ENCODE measurements at places on chromosomes 1 and 21.

DNA sequence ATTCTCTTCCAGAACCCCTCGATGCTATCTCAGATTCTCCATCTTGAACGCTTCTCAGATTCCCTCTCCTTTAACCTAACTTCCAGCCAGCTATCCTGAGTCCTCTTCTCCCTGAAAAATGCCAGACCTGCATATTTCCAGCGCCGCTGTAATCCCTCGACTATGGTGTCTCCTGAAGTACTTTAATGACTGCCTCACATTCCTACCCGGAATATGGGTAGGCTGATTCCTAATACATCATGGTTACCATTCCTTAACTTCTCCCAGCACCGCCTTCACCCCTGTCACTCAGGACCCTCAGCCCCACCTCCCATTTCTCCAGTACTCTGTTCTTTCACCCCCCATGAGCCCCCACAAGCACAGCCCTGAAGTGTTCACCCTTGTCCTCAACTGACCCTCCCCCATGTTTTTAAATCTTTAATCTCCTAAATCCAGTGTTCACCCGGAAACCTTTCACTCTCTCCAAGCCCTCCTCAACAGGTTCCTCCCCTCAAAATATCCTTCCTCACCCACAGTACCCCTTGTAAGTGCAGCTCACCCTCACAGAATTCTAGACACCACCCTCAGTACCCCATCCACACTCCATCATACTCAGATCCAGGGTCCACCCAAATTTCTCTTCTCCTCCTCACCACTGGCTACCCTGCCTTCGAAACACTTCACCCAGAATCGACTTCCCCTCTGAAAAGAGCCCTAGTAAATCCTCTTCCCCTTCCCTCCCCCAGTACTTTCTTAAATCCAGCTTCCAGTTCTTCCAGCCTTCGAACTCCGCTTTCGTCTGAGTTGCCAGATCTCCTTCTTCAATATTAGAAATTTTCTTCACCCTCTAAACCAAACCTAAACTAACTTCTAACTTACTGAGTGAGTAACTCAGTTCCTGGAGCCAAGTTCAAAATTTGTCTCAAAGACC lies 922 bp downstream of the CPT2 start:
- DNase-seq = peak; percentile 40

- DNase-seq = peak; percentile 91
Observed at GRCh38 chr1:51063121-51063520, 38.9 kb upstream of the C1orf185 start.

DNA sequence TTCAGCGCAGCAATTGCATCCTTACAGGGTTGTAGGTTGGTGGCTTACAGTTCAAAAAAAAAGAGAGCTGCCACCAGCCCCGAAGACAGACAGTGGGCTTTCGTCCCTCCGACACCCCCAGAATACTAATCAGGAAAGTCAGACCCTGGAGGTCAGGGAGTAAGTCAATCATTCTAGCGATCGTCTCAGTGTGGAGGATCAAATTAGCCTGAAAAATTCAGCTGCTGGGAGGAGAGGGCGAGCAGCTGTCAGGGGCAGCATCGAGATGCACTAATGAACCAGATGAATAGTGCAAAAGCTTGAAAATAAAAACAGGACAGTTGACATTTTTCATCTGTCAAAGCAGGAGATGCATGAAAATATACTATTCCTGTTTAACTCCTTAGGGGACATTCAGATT lies 138.4 kb downstream of the NEK7 start:
- DNase-seq = no peak

DNA sequence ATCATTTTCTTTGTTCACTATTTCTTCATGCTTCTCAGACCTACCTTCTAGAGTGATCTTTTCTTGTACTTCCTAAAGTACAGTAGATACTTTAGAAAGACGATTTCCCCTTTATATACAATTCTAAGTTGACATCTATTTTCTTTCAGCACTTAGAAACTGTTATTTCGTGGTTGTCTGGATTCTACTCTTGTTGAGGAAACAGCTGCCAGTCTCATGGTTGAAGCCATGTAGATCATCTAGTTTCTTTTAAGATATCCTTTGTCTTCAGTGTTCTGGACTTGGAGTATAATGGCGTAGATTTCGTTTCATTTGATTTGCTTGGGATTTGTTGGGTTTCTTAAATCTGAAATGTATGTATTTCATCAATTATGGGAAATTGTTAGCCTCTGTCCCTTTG lies 67.6 kb downstream of the PKN2 start:
- DNase-seq = no peak

DNA sequence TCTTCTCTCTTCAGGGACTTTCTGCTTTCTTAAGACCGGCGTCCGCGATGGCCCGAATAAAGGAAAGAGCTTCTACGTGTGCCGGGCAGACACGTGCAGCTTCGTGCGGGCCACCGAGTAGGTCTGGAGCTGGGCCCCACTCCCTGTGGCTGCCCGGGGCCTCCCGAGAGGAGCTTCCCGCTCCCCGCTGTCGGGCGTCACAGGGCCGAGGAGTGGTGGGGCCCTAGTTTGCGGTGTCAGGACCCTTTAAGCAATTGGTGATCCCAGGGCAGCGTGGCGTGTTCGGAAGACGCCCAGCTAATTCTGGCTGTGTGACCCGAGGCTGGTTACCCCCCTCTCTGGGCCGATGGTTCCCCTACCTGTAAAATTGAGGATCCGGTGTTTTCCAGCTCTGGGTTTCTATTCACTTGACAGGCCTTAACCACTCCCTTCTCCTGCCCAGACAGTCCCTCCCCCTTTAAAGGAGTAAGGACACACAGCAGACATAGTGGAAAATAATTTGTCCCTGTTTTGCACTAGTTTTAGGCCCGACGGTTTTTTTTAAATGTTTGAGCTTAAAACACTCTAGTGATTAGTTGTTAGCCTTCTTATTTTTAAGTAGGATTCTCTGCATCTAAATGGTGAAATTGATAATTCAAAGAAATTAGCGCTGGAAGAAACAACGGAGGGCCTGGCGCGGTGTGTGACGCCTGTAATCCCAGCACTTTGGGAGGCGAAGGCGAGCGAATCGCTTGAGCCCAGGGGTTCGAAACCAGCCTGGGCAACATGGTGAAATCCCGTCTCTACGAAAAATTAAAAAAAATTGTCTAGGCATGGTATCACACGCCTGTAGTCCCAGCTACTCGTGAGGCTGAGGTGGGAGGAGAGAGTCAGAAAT lies 553 bp downstream of the TTF2 start:
- peak; percentile 44 for DNase-seq

DNA sequence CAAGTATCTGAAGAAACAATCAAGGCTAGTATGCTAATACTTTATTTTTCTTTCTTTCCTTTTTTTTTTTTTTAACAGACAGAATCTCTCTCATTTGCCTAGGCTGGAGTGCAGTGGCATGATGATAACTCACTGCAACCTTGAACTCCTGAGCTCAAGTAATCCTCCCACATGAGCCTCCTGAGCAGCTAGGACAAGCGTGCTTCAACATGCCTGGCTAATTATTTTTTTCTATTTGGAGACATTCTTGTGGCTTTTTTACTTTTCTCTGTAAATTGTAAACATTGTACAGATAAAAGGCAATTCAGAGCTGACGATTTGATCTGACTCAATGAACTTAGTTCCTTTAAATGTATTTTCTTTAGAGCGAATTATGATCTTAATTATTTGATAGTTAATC lies 41.4 kb downstream of the CCDC18 start:
- no peak for DNase-seq

- DNase-seq = peak; percentile 37
Observed at GRCh38 chr21:41411449-41412089, 14.5 kb upstream of the MX1 start.

- no peak for DNase-seq
Observed at GRCh38 chr1:117571496-117571895, 34.4 kb upstream of the TENT5C start.

- DNase-seq = no peak
Observed at GRCh38 chr1:40107290-40107959, 10.4 kb upstream of the PPT1 start.

DNA sequence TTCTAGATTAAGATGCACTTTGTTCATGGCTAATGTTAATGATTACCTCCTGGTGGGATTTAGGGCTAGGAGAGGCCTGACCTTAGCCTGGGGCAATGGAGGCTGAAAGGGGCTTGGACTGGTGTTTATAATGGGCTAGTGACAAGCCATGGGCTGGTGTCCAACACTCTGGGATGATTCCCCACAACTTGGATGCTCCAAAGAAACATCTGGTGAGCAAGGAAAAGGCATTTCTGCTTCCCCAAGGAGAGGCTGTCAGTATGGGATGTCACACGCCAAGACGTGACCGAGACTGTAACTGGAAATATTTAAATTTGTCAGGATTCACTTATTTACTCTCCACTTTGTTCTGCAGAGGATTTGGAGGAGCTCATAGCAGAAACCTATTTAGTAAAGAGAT lies 45.2 kb downstream of the PTPRU start:
- DNase-seq = no peak

DNA sequence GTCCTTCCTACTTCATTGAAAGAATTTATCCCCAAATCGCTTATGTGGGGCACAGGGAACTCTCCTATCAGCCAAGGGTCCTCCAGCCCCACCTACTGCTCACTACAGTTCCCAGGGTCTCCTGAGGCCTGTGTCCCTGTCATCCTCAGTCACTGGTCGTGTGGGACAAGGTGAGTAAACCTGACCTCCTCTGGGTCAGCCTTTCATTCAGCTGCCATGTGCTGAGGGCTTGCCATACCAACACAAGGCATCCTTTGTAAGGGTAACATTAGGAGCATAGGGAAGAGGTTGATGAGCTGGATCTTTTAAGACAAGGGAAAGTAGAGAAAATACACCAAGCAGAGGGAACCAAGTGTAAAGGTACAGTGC lies 11.2 kb upstream of the SNAPIN start:
- no peak for DNase-seq

DNA sequence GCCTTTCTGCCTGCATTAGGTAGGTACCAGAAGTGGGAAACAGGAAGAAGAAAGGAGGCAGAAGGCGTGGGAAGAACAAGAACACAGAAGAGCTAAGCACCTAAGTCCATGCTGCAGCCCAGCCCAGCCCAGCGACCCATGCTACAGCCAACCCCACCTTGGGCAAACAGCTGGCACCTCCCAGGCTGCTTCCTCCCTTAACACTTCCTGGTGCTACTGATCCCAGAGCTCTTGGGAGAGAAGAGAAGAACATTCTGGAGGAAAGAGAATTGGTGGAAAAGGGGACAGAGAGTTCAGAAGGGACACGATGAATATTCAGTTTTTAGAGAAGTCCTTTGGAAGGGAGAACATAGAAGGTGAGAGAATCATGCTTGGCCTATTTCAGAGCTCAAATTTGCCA lies 28.5 kb downstream of the PLEKHA6 start:
- no peak for DNase-seq

GRCh38 chr1:181685211-181685610 lies 201.9 kb downstream of the CACNA1E start:
- no peak for DNase-seq

GRCh38 chr1:187773168-187773567 lies 944.4 kb downstream of the PLA2G4A start:
- DNase-seq = no peak

- DNase-seq = no peak
Observed at GRCh38 chr1:11355559-11356475, 82.8 kb downstream of the UBIAD1 start.

DNA sequence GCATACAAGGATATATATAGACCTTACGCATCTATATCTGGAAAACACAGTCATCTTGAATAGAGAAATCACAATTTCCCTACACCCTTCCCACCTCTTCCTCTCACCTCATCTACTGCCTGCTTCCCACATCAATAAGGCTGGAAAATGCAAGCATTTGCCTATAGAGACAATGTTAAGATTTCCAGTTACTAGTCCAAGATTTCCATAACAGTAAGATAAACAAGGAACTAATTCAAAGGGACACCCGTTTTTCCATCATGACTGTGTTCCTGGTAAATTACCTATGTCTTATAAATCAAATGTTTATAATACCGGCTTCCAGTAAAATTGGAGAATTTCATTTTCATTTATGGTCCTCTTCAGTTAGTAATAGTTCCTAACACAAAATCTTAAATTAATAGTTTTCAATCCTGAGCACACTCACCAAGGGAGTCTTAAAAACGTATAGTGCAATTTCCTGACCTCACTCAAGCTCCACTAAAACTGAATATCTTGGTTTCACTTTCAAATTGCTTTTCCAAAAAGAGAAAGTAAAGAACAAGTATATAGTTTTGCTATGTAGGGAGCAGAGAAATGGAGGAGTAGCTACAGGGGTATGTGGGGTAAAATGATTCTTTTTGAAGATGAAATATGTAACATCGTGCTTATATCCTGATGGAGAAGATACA lies 398.7 kb downstream of the PLPP3 start:
- DNase-seq = no peak

DNA sequence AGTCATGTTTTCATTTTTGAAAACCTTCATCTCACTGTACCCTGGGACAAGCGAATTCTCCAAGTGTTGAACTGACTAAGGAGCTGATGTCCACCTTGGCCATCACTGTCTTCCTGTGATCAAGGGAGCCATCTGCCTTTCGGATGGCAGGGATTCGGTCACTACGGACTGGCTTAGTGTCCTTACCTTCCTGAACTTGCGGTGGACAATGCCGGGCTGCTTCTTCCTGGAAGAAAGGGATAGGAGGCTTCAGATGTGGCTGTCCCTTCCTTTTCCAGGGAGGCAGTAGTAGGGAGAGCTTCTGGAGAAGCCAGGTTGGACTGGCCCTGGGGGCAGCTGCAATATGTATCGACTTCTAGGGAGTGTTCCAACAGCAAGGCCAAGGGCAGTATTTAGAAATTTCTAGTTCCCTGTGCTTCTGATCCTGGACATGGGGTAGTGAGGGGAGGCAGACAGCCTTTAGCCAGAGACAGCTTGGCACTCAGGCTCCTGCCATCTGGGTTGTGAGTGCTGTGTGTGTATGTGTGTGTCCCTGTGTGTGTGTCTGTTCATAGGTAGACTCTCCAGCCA lies 114.6 kb downstream of the IER5 start:
- no peak for DNase-seq

DNA sequence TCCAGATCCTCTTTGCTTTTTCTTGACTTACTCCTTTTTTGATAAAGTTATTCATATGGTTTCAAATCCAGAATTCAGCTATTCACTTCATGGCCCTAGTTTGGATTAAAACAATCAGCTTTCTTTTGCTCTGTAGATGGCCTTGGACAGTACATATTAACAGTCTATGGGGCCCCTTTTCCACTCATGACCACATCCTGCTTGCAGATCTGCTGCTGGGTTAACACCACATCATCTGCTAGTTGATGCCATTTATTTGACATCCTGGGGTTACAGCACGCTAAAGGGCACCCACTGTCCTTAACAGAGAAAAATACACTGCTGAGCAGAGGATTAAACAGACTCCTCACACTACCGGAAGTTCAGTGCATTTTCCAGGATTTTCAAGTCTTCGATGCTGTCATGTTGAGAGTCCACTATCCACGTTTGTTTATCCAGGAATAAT lies 941 bp upstream of the IFI16 start:
- peak; percentile 37 for DNase-seq

All from EL (cell line).